ENCODE measurements at places on chromosomes 7 and 10.

- DNase-seq = no peak
Measured at GRCh38 chr7:32952876-32953275, 4.4 kb upstream of the FKBP9 start.

GRCh38 chr7:80413383-80413945, 98.4 kb downstream of the GNAT3 start:
- DNase-seq = no peak

DNA sequence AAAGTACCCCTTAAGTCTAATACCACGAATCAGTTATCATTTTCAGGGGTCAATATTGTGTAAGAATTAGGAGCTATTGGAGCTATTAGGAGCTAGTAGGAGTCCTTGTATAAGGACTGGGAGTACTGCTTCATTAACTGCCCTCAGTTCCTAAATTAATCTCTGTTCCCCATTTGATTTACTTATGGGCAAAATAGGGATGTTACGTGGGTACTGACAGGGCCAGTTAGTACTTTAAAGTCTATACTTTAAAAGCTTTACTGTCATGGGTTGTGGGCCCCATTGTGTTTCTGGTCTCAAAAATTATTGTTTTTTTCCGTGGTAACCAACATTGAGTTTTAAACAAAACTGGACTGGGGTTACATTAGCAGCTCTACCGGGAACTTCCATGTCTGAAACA, 60.3 kb downstream of the PRKAR2B start:
- DNase-seq = no peak

GRCh38 chr10:121303287-121303890, 294.9 kb downstream of the FGFR2 start:
- no peak for DNase-seq

GRCh38 chr10:70649526-70649925, 22.8 kb upstream of the ADAMTS14 start:
- DNase-seq = peak; percentile 73

DNA sequence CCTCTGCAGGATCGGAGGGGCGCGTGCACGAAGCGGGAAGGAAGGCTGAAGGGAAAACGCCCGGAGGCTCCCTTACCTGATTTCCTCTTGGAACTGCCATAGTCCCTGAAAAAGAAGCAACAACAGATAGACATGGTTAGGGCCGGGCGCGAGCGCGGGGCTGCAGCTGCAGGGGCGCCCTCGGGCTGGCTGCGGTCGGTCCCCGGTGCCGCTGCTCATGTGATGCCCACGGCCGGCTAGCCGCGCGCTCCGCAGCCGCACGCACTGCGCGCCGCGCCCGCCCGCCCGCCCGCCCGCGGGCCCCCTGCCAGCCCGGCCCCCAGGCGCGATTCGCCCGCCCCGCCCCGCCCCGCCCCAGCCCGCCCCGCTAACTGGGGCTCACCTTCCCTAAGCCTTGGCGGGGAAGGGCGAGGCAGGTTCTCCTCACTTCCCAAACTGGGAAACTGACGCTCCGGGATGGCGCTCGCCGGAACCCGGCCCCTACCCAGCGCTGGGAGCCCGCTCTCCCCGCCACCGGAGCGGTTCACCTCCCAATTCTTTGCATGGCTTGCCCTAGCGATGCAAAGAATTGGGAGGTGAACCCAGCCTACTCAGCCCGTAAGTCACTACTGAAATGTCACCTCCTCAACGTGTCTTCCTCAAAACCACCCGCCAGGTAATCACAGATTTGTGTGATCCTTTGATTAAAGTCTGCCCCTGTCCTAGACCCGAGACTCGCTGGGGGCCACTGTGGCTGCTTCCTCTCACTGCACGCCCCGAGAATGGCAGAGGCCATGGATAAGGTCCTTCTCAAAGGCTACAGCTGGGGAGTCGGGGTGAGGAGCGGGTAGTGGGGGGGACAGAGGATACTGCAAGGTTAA, 162.2 kb downstream of the SH3PXD2A start:
- DNase-seq = no peak

GRCh38 chr7:29017713-29018112, 59.6 kb upstream of the TRIL start:
- peak; percentile 81 for DNase-seq

GRCh38 chr7:98470485-98471240, 69.8 kb upstream of the BAIAP2L1 start:
- no peak for DNase-seq

GRCh38 chr10:117543225-117544003, 868 bp downstream of the EMX2 start:
- peak; percentile 61 for DNase-seq

DNA sequence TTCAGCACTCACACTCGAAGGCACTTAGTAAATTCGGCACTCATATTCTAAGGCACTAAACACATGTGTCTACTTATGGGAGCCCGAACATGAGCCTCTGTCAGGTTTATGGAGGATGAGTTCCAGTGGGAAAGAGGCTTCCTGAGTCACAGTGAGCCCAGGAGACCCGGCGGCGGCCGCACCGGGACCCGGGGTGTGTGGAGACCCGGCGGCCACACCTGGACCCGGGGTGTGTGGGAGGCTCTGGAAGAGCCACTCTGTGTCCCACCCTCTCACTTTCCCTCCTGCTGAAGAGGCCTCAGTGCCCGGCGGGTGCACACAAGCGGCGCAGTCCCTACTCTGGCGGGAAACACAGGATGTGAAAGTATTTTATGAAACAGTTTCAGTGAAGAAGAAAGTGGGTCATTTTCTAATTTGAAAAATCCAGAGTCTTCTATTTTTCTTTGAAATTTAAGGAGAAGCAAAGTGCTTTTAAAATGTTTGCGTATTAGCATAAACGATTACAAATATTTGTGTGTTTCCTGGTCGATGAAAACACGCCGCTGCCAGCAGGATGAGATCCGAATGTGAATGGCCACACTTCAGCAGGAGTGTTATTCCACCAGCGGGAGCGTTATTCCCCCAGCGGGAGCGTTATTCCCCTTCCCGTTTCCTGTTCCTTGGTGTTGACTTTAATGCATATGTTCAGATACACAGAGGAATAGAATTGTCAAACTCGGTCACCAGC, 625.1 kb downstream of the DNAJB6 start:
- no peak for DNase-seq

DNA sequence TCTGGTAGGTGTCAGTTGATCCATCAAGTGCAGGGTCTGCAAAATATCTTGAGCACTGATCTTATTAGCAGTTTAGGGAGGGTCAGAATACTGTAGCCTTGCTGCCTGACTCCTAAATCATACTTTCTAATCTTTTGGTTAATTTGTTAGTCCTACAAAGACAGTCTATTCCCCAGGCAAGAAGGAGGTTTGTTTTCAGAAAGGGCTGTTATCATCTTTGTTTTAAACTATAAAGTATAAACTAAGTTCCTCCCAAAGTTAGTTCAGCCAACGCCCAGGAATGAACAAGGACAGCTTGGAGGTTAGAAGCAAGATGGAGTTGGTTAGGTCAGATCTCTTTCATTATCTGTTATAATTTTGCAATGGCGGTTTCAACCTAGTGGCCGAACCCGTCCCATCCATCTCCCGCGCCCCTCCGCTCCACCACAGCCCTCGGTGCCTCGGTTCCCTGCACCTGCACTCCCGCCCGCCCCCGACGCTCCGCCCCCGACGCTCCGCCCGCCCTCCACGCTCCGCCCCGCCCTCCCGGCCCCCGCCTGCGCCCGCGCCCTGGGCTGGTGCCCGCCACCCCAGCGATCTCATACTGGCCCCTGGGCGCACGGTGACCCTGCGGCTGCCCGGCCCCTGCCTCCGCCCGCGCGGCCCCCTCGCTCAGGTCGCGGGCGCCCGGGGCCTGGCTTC, at the start of gene ADCK2:
TSS of gene ADCK2 (plus strand) at position 564 of the 681 bp plus-strand sequence. CDS start 386 bp downstream, outside the sequence.
- DNase-seq = no peak

DNA sequence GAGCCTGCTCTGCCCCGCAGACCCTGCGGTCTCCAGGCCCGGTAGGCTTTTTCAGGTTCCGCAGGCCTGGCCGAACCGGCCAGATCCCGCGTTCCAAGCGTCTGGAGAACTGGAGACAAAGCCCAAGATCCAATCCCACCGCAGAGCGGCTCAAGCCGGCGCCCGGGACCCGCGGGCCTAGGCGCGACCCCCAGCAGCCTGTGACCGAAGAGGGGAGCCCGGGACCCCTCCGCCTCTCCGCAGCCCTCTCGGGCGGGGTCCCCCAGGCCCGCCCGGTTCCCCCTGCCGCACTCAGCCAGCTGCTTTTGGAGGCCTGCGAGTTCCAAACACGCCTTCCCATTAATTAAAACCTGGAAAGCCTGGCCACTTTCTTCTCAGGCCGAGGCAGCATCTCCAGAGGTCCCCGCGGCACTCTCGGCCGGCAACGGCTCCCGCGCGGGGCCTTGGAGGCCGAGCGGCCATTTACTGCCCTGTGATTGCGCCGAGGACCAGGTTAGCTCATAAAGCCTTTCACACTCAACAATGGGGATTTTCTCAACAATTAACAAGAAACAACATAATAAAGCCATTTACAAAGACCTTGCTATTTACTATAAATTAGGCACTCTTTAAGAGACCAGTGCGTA, 16.7 kb downstream of the SKIDA1 start:
- no peak for DNase-seq

DNA sequence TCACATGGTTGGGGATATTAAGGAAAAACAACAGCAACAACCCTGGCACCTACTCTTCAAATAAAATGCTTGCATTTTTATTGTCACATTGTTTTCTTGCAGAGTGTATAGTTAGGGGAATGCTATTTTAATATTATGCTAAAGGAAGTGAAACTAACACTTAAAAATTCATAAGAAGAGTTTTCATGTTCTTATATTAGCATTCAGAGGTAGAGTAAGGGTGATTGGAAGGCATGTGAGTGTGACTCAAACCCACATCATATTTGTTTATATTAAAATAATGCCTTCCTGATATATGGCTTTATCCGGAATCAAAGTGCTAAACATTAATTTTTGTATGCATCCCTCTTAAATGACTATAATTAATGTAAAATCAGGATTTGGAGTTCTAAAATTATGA, 59.8 kb upstream of the TES start:
- DNase-seq = peak; percentile 9

- DNase-seq = no peak
Measured at GRCh38 chr7:123719197-123719721, 29.5 kb downstream of the WASL start.

DNA sequence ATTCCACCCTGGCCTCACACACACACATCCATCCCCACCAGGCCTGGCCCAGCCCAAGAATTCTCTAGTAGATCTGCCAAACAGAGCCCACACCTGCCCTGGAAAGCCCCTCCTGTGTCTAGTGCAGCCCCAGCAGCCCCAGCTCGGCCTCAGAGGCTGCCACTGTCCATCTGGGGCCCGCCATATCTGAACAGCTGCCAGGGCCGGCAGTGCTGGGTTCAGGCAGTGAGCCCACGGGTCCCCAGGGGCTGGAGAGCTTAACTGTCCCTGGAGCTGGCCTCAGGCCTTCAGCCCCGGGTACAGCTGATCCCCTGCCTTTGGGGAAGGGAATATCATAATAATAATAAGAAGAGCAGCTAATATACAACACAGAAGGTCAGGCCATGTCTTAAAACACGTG, 574 bp downstream of the MYL10 start:
- DNase-seq = no peak

GRCh38 chr7:21412410-21412851, 15.5 kb upstream of the SP4 start:
- no peak for DNase-seq

- peak; percentile 40 for DNase-seq
Measured at GRCh38 chr7:128030654-128031611, at the start of gene LRRC4. Gene LRRC4, minus strand, starts transcription at chr7:128031437. Its CDS starts 797 bp downstream, at chr7:128030640.

DNA sequence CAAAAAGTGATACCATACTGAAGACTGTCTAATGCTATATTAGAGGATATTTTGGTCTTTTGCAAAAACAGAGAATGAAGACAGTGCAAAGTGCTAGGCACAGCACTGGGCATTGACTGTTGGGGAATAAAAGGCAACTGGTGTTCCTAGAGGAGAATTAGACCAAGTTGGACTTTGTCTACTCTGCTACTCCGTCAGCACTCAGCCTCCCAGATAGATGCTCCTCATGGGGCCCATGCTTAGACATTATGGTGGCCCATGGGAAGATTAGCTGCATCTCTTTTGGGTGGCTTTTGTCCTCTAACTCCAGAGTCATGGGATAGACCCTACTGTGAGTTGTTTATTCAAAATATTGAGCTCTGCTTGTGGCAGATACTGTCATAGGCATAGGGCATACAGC, 113.5 kb downstream of the RBM20 start:
- no peak for DNase-seq

- no peak for DNase-seq
Measured at GRCh38 chr7:2374401-2374800, 19.8 kb downstream of the EIF3B start.

GRCh38 chr7:32068411-32069101, 1.7 kb downstream of the PDE1C start:
- DNase-seq = no peak

GRCh38 chr10:12531305-12532220, 182.2 kb downstream of the CAMK1D start:
- no peak for DNase-seq

DNA sequence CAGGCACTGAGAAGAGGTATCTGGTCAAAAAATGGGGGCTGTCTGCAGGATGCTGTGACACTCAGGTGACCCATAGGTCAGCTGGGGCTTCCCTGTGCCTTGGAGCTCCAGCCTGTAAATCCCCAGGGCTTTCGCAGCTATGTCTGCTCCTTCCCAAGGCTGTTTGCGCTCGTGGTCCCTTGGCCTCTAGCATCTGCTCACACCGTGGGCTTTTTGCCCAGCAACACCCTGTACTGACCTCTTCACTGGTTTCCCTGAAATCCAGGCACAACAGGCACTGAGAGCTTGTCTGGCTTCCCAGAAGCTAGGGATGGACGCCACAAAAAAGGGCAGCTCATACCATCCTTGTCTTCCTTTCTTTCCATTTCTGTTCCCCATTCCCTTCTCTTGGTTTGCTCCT, 280.3 kb upstream of the HABP2 start:
- no peak for DNase-seq

GRCh38 chr10:50567384-50567783, 56.4 kb downstream of the SGMS1 start:
- DNase-seq = no peak

- DNase-seq = no peak
Measured at GRCh38 chr7:88230646-88231045, 10.8 kb upstream of the SRI start.

GRCh38 chr10:32348297-32349198, 1.6 kb upstream of the EPC1 start:
- DNase-seq = no peak

DNA sequence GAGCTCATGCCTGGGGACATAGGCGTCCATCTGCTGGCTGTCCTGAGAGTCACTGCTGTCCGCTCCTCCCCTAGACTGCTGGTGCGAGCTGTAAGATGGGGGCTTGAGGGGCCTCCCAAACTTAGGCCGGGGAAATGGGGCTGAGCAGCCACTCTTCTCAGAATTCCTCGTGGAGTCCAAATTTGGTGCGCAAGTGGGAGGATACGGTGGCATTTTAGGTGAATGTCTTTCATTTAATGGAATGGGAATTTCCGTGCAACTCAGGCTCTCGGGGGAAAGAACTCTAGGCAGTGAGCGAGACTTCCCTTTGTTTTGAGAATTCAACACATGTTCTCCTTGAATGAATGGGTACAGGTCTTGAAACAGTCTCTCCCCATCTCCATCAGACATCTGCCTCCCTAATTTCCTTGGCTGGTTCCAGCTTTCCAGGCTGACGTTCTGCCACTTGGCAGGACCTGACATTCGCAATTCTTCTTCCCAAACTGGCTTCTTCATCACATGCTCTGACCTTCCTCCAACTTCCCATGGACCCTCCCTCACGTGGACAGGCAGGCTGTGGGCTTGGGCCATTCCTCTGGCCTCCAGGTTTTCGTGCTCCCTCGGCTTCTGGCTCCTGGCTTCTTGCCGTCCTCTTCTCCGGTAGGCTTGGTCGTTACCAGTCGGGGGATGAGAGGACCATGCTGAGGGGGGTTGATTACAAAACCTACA, 30.1 kb downstream of the JCAD start:
- no peak for DNase-seq
